Thymus (tissue), 14 donors: ENCODE measurements at places on chromosomes 13 and 19. TPM values are rescaled to one million over a fixed set of nuclear protein-coding genes. Genes with fewer than 3 reads are reported as not detected.

- no peak overlapping the region for H3K4me3 ChIP-seq
- peak overlapping the region; percentile 69 for H3K27ac ChIP-seq
- DNase-seq: peak; percentile 57
- peaks cover 6% of the 10 kb centered on the region for H3K4me1 ChIP-seq
- no peaks in the 10 kb centered on the region for H3K36me3 ChIP-seq
- H3K27me3 ChIP-seq: peaks cover 14% of the 10 kb centered on the region
Measured at GRCh38 chr19:8611877-8612806, 1.6 kb upstream of the ADAMTS10 start.

GRCh38 chr13:95447814-95448213, 104.7 kb upstream of the CLDN10 start:
- H3K4me1 ChIP-seq: peaks cover 37% of the 10 kb centered on the region
- H3K4me3 ChIP-seq: no peak overlapping the region
- H3K27me3 ChIP-seq: no peaks in the 10 kb centered on the region
- DNase-seq: peak; percentile 60
- H3K27ac ChIP-seq: peak overlapping the region; percentile 71
- H3K36me3 ChIP-seq: no peaks in the 10 kb centered on the region

Gene DAND5
- total RNA-seq: 0.09 TPM

DNA sequence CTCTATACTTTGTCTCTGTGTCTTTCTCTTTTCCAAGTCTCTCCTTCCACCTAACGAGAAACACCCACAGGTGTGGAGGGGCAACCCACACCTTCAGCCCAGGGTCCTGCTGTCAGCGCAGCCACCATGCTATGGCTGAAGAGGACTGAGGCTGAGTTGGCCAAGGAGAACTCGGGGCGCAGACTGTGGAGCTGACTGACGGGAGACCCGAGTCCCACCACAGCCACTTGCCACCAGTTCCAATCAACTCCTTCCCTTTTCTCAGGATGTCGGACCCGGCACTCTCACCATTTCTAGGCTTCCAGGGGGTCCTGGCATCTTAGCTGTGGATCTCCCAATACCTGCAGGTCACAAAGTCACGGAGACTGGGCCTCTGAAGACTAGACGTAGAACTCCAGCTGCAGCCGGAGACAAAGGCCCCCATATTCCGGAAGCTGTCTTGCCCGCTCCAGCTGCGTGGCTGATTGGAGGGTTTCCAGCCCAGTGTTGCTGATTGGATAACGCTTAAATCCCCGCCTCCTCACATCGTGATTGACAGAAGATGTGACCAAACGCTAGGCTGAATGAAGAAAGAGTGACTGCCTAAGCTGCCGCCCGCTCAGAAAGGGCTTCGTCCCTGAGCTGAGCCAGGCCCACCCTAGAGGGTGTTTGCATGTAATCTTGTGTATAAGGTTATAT, 63.6 kb downstream of the ZNF429 start:
- H3K4me3 ChIP-seq: peak overlapping the region; percentile 53
- DNase-seq: peak; percentile 87
- H3K27ac ChIP-seq: peak overlapping the region; percentile 61
- no peaks in the 10 kb centered on the region for H3K27me3 ChIP-seq
- no peaks in the 10 kb centered on the region for H3K4me1 ChIP-seq
- H3K36me3 ChIP-seq: peaks cover 2% of the 10 kb centered on the region

DNA sequence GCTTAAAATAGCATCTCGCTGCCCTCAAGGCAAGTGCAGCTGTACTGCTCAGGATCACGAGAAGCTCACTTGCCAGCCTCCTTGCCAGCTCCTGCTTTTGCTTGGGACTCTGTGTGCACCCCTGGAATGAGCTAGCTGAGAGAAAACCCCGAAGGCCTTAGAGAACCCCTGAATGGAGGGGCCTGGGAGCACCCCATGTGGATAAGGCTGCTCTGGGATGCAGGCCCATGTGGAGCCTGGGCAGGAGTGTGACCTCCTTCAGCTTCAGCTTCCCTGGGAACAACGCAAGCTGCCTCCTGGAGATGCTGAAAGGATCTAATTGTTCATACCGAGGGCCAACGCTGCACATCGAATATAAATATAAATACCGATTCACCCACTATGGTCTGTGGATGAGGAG, 109.2 kb downstream of the HSPH1 start:
- DNase-seq: no peak
- no peaks in the 10 kb centered on the region for H3K4me1 ChIP-seq
- no peak overlapping the region for H3K27ac ChIP-seq
- peaks cover under 1% of the 10 kb centered on the region for H3K27me3 ChIP-seq
- H3K4me3 ChIP-seq: no peak overlapping the region

GRCh38 chr13:77492982-77493381, 42.5 kb upstream of the SCEL start:
- H3K36me3 ChIP-seq: no peaks in the 10 kb centered on the region
- H3K27me3 ChIP-seq: no peaks in the 10 kb centered on the region
- peak; percentile 27 for DNase-seq
- no peaks in the 10 kb centered on the region for H3K4me1 ChIP-seq
- no peak overlapping the region for H3K27ac ChIP-seq

DNA sequence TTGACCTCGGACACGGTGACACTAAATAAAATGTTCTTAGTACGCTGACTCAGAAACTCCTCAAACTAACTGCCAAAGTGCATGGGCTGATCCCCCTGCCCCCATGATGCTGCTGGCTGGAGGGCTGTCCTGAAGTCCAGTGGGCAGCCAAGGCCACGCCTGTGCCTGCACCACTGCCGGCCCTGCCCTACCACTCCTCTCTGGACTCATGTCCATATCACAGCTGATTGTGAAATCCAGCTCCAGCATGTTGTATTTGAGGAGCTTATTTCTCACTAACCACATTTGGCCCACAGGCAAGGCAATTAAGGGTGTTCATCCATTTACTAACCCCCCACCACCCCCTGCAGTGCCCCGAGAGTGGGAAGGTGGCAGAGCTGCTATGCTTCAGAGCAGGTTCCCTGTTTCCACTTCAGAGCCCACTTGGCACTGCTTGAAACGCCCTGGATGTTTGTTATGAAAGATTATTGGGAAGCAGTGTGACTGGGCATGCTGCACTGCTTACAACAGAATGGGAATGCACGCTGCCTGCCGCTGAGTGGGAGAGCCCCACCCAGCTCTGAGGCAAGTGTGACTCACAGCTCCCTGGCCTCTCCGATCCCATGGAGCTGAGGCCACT, 114.0 kb downstream of the UQCRFS1 start:
- no peak overlapping the region for H3K4me3 ChIP-seq
- DNase-seq: no peak
- no peaks in the 10 kb centered on the region for H3K27me3 ChIP-seq
- H3K36me3 ChIP-seq: no peaks in the 10 kb centered on the region
- no peak overlapping the region for H3K27ac ChIP-seq
- no peaks in the 10 kb centered on the region for H3K4me1 ChIP-seq

GRCh38 chr13:70107498-70108281, at the start of gene ATXN8OS:
ATXN8OS (plus strand) TSS chr13:70107826.
- H3K4me3 ChIP-seq: no peak within 1 kb of the TSS
- no peak for DNase-seq
- H3K36me3 ChIP-seq: no peaks in the 10 kb centered on the region
- no peak within 1 kb of the TSS for H3K27ac ChIP-seq
- H3K4me1 ChIP-seq: no peaks in the 10 kb centered on the region
- peaks cover 13% of the 10 kb centered on the region for H3K27me3 ChIP-seq

DNA sequence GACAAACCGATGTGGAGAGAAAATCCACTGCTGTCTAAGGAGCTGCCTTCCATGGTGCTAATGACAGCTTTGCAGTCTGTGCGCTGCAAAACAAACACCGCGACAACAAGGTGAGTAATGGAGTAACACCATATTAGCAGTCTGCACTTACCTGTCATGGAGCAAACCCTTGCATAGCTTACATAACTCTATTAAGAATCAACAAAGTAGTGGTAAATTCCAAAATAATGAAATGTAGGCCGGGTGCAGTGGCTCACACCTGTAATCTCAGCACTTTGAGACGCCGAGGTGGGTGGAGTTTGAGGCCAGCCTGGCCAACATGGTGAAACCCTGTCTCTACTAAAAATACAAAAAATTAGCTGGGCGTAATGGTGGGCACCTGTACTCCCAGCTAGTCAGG, 56.2 kb downstream of the PARP4 start:
- no peaks in the 10 kb centered on the region for H3K4me1 ChIP-seq
- DNase-seq: no peak
- H3K27me3 ChIP-seq: no peaks in the 10 kb centered on the region
- H3K36me3 ChIP-seq: peaks cover 54% of the 10 kb centered on the region
